Endothelial cell (in vitro differentiated cells): ENCODE measurements at places on chromosomes 13 and 19.

GRCh38 chr19:40718774-40719391 is 2.0 kb downstream of the ITPKC start:
- DNase-seq: peak; percentile 31

GRCh38 chr13:61247149-61247936 is 168.3 kb downstream of the PCDH20 start:
- no peak for DNase-seq

DNA sequence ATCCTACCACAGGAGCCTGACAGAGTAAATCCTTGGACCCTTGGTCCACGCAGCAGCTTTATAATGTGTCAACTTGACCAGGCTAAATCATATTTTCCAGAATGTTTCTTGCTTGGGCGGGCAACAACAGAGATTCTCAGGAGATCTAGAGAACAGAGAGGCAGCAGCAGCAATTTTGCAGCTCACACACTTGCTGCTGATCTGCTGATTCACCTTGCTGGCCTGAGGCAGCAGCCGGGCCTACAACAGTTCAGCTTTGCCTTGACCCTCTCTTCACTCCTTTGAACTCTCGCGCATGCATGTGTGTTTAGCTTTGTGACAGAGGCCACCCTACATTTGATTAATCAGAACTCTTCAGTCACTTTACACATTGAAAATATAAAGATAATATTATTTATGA is 159.3 kb downstream of the UGGT2 start:
- DNase-seq: no peak

DNA sequence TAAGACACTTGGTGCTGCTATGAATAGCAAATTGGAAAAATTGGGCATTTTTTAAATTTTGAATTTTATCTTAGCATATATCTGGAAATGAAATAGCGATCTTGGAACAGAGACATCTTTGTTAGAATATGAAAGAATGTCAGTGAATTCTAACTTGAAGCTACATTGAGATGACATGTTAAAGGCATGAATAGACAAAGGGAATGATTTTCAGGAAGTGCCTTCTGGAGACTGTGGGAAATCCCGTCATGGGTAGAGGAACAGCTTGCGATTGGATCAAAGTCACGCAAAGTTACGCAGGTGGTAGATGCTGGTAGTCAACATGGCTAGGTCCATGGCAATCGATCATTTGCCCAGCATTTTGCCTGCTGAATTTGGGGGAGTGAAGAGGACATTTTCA is 43.5 kb downstream of the LRCH1 start:
- no peak for DNase-seq

- no peak for DNase-seq
Measured at GRCh38 chr13:30806784-30807183, 71.4 kb downstream of the ALOX5AP start.

DNA sequence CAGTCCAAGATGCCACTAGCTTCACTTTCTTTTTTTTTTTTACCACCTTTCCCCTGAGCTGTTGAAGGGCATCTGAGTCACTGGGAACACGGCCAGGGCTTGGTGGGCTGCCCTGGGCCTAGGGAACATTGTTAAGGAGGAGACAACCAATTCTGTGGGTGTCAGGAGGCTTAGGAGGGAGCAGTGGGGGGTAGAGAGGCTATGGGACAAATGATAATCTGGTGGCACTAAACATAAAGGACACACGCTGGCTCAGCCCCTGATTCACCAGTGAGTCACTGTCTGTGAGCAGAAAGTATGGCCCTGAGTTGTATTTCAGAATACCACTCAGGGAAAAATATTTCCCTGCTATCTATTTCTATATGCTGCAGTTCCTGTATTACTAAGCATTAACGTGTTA is 207.8 kb downstream of the DCLK1 start:
- DNase-seq: no peak

- no peak for DNase-seq
Measured at GRCh38 chr13:104949840-104950740, 1585.4 kb downstream of the EFNB2 start.

- no peak for DNase-seq
Measured at GRCh38 chr13:46535825-46536224, 17.1 kb upstream of the LRCH1 start.

- no peak for DNase-seq
Measured at GRCh38 chr13:97261254-97262005, 39.3 kb downstream of the MBNL2 start.

DNA sequence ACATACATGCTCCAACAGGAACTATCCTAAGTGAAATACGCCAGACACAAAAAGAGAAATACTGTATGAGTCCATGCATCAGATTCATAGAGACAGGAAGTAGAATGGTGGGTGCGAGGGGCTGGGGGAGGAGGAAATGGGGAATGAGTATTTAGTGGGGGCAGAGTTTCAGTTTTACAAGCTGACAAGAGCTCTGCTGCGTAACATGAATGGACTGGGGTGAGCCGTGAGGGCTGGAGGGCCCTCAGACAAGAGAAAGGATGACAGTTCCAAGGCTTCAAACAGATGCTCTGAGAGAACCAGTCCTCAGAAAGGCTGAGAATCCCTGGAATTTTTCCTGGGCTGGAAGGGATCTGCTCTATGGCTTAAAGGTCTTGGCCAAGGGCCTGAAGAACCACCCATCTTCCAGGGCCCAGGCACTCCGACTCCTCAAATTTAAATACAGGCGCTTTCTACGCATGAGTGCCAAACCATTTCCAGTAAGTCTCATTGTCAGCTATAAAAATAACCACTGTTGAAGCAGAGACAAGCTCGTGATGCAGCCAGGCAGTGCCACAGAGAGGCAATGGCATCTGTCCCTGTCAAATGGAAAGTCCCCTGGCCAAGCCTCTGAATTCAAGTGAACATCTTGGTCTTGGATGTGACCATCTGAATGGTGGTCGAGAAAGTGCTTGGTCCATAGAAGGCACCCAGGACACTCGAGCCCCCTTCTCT is 17.5 kb downstream of the KLF2 start:
- no peak for DNase-seq

- no peak for DNase-seq
Measured at GRCh38 chr13:19591864-19592263, 30.5 kb upstream of the TPTE2 start.

DNA sequence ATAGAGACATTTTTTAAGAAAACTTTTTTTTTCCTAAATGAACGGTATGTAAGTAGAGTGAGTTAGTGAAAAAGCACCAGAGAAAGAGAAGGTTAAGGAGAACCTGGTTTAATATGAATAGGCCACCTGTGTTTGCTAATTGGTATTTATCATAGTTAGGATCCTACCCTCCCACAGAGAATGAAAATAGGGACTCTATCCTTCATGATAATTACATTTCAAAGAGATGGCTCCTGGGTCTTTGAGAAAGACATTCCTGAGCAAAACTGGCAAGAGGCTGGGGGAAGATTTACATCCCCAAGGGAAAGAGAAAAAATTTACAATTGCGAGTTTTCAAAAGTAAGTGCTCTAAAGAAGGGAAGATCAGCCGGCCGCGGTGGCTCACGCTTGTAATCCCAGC is 1284.5 kb downstream of the SLITRK1 start:
- DNase-seq: no peak

- DNase-seq: no peak
Measured at GRCh38 chr13:111903143-111903542, 163.8 kb upstream of the SOX1 start.

DNA sequence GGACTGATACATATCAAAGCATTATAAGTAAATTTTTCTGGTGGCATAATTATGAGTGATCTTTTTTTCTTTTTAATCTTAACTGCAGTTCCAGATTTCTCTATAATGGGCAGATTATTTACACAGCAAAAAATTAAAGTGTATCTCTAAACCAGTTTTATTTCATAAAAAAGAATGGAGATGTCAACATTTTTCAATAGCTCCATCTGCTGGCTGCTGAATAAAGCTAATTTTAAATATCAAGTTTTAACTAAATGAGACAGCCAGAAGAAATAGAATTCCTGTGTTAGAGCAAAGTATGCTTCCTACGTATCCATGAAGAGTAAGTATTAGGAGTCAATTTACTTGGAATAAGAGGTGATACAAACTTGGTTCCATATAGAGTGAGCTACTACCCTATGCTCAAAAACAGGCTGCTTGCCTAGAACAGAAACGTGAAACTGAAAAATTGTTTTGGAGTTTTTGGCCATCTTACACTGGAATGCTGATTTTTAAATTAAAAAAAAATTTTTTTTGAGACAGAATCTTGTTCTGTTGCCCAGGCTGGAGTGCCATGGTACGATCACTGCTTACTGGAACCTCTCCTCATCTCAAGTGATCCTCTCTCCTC is 5.0 kb upstream of the PDS5B start:
- DNase-seq: no peak

DNA sequence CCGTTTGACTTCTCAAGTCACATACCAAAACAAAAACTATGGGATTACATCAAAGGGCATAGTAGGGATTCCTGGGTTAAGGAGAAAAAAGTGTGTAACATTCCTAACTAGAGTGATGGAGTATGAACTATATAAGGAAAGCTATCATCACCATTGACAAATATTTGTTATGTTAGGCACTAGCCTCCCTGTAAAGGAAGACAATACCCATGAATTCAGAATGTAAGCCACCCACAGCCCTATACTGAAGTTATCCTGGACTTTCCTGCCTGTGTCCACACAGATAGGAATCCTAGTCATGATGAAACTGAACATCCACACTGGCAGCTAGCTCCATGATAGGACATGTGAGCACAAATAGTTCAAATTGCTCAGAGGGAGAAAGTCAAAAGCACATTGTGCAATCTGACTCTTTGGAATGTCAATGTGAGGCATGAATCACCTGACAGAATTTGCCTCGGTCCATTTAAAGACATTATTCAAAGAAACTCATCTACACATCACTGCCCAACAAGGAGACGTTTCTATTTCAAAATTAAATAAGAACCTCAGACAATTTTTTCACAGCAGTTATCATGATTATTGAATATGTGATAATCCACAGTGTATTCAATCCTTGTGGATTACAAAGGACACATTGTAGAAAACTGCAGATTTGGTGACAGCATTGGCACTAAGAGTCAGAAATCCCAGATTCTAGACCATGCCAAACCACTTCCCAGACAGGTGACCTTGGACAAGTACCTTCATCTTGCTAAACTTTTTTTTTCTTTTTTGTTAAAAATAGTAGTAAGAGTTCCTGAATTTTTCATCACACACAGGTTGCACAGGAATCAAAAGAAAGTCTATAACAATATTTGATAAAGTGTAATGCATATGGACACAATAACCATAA is 529.3 kb downstream of the IRS2 start:
- DNase-seq: no peak

- DNase-seq: no peak
Measured at GRCh38 chr13:109227344-109227940, 558.9 kb downstream of the IRS2 start.

- peak; percentile 68 for DNase-seq
Measured at GRCh38 chr13:107867701-107868661, 347.4 kb downstream of the LIG4 start.

GRCh38 chr19:22901431-22902130 is 69.5 kb downstream of the ZNF723 start:
- DNase-seq: no peak

- no peak for DNase-seq
Measured at GRCh38 chr19:3512562-3513228, 6.6 kb downstream of the FZR1 start.

DNA sequence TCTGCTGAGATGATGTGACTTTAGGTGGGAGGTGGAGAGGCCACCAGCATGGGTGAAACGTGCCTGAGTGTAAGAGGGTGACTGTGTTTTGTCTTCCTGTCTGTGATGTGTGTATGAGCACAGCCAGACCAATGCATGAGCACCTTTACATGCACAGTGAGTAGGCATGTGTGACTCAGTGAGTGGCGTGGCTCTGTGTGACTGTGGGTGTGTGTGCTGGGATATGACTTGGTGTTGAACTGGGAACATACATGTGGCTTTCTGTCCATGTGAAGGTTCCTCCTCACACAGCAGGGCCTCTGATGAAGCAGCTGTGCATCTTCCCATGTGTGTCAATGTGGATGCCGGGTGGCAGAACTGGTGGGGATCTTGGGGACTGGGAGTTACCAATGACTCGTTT is 19.9 kb upstream of the LGALS13 start:
- DNase-seq: no peak

- DNase-seq: no peak
Measured at GRCh38 chr13:111382411-111382810, 62.0 kb downstream of the TEX29 start.

- DNase-seq: no peak
Measured at GRCh38 chr13:51044023-51044665, 66.9 kb downstream of the C13orf42 start.

- no peak for DNase-seq
Measured at GRCh38 chr19:497491-497868, 1.2 kb downstream of the MADCAM1 start.

DNA sequence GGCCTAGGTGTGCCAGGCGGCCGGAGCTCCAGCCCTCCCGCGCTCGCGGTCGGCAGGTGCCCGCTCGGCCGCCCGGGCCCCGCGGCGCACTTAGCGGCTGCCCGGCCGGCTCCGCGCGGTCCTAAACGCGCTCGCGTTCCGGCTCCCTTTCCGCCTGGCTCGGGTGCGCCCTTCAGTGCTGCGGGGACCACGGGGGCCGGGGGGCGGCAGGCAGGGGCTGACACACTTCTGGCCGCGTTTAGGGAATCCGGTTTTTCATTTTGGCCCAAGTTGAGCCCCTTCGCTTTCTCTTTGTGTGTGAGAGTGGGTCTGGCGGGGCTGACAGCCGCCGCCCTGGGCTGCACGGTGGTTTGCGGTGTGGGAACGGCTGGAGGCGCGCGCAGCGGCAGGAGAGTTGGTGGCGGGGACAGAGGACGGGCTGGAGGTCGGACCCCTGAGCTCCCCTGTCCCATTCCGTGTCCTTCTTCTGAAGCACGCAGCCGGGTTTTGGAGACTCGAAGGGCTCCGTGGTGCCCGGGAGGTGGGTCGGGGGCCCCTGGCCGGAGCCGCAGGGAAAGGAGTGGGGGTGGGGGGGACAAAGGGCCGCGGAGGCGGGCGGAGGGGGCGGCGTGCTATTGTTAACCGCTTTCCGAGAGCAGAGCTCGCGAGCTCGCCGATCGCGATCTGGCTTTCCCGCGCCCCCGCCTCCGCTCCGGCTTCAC is 3.1 kb downstream of the FGF9 start:
- DNase-seq: peak; percentile 58

- no peak for DNase-seq
Measured at GRCh38 chr13:46334035-46334822, 52.8 kb downstream of the RUBCNL start.

DNA sequence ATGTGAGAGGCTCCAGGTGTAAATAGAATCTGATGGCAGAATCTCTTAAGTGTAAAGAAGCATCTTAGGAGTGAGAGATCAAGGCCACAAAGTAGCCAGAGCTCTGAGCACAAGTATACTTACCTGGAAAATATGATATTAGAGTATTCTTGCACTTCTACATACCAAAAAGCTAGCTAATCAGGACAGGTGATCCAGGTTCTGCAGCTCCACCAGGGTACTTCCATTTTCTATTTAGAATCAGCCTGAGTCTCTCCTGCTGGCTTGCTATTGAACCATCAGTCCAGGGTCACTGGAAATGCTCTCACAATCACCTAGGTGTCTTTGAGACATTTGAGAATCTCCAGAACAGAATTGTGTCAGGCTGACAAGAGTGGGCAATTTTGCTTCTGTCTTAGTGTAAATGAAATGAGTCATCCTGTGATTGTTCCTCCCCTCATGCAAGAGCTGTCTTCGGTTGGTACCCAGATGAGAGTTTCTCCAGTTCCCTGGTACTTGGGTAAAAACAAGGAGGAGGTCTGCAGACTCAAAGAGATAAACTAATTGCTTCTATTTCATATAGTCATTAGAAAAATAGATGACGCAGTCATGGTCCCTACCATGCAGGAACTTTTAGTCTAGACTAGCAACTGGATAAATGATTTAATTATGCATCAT is 14.6 kb downstream of the ZNF254 start:
- DNase-seq: no peak
